Left cardiac atrium (tissue), 4 donors: ENCODE measurements at places on chromosomes 1 and 21. TPM values are rescaled to one million over a fixed set of nuclear protein-coding genes. Genes with fewer than 3 reads are reported as not detected.

- no peak for DNase-seq
These were observed 191.8 kb upstream of the SAMSN1 start for GRCh38 chr21:14737922-14738321.

DNA sequence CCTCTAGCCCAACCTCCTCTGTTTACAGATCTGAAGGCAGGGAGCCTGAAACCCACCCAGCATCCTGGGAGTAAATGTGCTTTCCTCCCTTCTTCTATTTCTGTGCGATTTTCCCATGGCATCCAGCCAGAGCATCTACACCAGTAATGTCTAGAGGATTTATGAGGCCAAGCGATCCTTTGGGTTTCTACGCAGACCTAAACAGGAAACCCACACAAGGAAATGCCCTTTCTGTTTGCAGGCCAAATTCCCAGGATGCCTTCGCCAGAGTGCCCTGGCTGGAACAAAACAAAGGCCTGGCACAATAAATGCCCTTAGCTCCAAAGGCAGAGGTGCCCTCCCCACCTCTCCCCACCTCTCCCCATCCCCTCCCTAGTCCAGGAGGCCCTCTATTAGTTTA is 110.5 kb upstream of the CDC42BPA start:
- DNase-seq: no peak

GRCh38 chr1:191901651-191902050 is 256.6 kb upstream of the RGS18 start:
- DNase-seq: no peak

GRCh38 chr21:35107520-35107919 is 58.4 kb upstream of the RUNX1 start:
- no peak for DNase-seq

DNA sequence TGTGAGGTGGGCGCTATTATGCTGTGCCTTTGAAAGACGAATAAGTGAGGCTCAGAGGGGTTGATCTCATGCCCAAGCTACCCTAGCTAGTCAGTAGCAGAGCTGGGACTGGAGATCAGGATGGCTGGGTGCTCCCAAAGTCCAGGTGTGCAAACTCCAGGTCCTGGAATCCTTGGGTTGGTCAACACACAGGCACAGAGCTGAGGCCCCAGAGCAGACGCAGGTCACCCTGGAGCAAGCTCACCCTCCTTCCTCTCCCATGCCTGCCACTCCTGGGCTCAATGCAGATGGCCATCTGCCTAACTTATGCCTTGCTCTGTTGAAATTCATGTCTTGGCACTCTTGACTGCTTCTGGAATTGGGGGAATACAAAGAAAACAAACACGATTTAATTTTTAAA is 587.2 kb downstream of the PTPRU start:
- no peak for DNase-seq

- DNase-seq: no peak
These were observed 272.7 kb downstream of the SDCCAG8 start for GRCh38 chr1:243528459-243529121.

DNA sequence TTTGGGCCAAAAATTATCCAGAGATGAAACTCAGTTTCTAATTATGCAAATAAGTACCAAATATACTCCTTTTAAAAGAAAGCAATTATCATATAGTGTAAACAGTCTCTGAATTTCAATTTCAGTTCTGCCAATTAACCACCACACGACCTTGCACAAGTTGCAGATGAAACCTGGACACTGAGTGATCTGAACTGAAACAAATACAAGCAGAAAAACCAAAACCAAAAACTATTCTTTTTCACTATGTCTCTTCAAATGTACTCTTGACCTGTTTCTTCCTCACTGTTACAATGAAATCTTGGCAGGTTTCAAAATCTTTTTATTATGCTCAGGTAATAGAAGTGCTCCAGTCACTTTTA is 79.2 kb downstream of the TYW3 start:
- no peak for DNase-seq

DNA sequence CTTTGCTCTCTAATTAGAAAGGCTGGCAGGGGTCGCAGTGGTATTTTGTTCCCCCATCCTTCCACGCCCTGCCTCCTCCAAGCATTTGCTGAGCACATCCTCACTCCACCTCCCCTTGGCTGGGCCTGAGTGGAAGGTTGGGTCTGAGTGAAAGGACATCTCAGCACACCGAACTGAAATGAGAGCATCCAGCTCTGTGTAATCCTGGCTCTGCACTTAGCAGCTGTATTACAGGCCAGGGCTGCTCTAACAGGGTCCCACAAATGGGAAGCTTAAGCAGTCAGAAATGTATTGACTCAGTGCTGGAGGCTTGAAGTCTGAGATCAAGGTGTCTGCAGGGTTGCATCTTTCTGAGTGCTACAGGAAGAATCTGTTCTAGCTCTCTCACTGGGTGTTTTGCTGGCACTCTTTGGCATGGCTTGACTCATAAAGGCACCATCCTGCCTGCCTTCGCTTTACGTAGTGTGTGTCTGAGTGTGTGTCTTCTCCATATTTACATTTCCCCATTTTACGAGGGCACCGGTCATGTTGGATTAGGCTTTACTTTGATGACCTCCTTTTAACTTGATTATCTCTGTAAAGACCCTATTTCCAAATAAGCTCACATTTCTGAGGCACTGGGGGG is 48.5 kb upstream of the IGSF21 start:
- no peak for DNase-seq

DNA sequence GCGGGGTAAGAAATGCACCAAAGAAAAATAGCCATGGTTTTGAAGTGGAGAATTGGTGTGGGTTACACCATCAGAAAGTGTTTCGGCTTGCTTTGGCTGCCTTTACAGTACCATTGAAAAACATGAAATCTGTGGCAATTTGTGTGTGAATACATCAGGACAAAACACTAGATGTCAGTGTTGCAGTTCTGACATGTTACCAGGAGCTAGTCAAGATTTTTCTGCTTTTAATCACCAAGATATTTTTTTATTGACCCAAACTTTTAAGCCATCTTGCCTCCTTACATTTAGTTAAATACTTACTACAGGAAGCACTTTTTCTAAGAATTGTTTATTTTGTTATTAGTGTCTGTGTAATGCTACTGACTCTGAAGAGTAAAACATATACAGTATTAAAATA is 14.3 kb downstream of the RRP15 start:
- no peak for DNase-seq

The BCL10 gene
- total RNA-seq: 9.0 TPM

The OR2L8 gene
- not detected for total RNA-seq
